ENCODE measurements at places on chromosomes 6 and 20.
A peak's percentile ranks its signal among the peaks of the same experiment; 100 is the strongest.

DNA sequence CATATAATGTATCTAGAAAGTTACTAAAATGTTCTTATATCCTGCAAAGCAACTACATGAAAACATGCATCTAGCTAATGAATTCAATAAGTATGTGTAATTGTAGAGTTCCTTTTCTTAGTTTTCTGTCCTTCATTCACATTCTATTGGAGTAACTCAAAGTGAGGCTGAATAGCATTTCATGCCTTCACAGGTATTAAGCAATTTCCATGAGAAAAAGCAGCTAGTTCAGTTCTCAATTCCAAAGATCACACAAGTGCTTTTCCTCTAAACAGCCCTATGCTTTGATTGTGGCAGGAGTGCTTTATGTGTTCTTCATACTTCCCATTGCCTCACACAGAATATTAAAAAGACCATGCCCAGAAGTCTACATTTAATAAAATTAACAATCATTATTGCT lies 274.9 kb downstream of the RFPL4B start:
- no peak for DNase-seq

GRCh38 chr6:43544461-43544860 lies 27.6 kb downstream of the POLR1C start:
- DNase-seq, result no peak

- no peak for DNase-seq
Measured at GRCh38 chr20:47150403-47151152, 205.9 kb downstream of the ZMYND8 start.

DNA sequence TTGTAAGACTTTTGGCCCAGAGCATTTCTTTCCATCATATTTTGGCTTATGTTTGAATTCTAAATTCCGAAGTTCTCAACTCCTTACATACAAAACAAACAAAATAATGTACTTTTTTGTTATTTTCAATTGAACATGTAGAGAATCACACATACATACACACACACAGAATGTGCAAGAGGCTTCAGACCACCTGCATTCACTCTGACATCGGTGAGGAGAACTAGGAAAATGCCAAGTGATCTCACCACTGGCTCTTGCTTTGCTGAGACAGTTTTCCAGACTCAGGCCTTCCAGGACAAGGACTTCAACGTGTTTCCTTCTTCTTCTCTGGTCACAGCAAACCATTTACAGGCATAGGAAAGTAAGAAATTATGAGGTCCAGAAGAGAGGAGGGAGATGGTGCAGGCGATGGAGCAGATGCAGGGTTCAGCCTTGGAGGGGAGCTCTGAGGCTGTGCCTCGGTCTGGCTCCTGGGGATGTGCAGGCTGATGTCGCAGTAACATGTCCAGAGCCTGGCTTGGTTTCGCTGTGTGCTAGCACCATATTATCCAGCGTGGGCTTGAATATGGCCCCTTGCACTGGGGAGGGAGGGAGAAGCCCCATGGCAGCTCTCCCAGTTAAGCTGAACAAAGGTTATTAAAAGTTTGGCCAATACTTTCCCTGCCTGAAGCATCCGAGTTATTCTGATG lies 93.4 kb downstream of the DACT2 start:
- no peak for DNase-seq

DNA sequence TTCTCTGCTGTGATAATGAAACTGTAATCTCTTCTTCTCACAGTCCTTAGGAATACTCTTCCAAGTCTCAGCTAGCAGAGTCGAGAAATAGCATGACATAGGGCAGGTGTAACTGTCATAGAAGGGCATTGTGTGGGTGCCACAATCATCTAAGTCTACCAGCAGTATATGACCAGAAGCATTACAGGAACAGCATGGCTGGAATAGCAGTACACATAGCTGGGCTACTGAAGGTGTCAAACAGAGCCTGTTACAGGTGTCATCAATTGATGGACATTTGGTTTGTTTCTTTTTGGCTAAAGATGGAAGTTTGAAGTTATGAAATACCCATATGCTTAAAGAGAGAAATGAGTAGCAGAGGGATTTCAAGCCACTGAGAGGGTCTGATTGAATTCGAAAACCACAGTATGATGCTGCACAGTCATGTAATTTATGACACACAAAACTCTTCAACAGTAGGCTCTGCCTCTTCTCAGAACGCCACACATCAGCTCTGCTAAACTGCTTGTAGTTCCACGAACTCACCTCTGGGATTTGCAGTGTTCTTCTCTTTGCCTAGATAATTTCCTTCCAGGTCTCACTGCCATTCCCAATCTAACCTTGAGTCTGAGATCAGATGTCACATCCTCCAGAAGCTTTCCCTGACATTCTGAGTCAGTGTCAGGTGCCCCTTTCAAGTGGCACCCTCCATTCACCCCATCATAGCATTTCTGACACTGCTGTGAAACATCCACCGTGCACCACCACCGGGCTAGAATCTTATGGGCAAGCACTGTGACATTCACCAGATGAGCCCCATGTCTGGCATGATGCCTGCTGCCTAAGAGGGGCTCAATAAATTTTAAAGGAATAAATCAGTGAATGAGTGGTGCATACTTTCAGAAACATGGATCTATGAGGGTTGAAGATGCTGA lies 151.0 kb downstream of the ADAT2 start:
- no peak for DNase-seq

GRCh38 chr6:85482206-85482904 lies 32.5 kb downstream of the NT5E start:
- DNase-seq, result no peak

DNA sequence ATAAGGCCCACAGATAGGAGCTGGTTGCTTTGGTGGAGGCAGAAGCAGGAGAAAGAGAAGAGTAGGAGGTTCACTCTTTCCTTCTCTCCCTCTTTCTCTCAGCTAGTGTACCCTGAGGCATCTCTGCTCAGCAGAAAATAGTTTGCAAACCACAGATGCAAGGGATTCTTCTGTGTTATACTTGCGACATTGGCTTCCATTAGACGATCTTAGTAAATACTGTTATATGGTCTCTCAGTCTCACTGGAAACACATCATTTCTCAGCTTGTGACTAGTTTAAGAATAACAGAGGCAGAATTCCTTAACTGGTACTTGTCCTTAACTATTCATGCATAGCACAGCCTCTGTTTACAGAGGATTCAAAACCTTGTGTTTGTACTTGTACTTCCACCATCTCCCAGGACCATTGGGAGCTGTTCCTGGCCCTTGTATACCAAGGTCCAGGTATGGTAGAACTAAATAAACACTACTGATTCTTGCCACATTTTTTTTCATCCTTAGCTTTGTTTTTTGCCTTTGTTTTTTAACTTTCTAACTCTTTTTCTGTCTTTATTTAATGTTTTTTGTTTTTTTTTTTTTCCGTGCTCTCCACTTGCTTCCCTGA lies 218.2 kb downstream of the OTOR start:
- no peak for DNase-seq

- DNase-seq, result peak; percentile 23
Measured at GRCh38 chr20:51220293-51220706, 197.4 kb upstream of the KCNG1 start.

DNA sequence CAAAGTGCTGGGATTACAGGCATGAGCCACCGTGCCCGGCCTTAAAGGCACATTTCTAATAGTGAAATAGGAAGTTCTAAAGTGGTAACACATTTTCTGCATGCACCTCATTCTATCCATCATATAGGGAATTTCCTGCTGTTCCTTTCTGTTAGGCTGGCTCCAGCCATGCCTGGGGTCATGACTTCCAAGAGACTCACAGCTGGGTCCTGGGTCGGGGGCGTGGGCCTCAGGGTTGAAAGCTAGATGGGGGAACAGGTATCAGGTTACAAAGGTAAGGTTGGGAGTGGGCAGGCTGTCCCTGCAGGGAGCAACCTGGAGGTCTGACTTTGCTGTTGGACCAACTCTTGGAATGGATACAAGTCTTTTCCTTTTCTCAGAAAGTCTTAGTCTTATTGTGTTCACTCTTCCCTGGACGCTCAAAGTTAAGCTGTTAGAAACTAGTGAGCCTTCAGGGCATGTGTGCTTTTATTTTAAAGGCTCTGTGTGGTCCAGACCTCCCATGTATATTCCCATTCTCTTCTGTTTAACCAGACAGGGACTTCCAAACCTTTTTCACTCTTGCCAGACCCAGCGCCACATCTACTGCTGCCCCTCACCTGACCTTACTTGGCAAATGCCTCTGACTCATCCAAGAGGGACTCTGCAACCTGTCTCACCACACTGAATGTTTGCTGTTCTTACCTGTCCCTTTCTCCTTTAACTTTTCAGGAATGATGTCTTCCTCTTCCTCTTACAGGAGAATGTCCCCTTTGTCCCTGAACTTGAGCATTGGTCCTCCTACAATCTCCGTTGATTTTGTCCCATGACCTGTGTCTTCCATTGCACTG lies 64.4 kb downstream of the TMEM170B start:
- no peak for DNase-seq

- DNase-seq, result no peak
Measured at GRCh38 chr20:53579266-53579580, 14.4 kb downstream of the ZNF217 start.

- no peak for DNase-seq
Measured at GRCh38 chr20:23745247-23745646, 5.5 kb downstream of the CST1 start.

- no peak for DNase-seq
Measured at GRCh38 chr6:134035823-134036296, 16.6 kb downstream of the SLC2A12 start.

GRCh38 chr6:80548532-80548931 lies 442.1 kb downstream of the BCKDHB start:
- no peak for DNase-seq

GRCh38 chr6:16409531-16410441 lies 171.4 kb downstream of the GMPR start:
- no peak for DNase-seq

DNA sequence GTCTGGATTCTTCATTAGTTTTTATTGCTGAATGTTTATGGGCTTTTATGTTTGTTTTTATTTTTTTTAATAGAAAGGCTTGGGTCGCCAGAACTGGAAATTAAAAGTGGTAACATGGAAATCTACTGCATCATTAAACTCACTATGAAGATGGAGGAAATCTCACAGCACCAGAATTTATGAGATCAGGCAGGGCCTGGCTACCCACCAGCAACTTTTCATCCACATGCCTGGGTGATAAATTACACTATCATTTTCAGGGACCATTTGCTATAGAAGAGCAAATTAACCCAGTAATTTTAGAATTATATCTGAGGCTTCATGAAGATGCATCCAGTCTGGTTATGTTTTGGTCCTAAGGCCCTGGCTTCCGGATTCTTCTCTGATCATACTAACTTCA lies 57.8 kb upstream of the PLCB4 start:
- no peak for DNase-seq

DNA sequence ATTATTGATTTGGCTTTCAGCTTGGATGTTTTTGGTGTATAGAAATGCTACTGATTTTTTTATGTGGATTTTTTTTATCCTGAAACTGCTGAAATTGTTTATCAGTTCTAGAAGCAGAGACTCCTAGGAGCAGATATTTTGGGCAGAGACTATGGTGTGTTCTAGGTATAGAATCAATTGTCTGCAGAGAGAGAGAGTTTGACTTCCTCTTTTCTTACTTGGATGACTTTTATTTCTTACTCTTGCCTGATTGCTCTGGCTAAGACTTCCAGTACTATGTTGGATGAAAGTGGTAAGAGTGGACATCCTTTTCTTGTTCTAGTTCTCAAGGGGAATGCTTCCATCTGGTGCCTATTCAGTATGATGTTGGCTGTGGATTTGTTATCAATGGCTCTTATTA lies 370.6 kb downstream of the PHF3 start:
- DNase-seq, result no peak

GRCh38 chr6:39422238-39422637 lies 99.7 kb upstream of the KCNK16 start:
- DNase-seq, result no peak

DNA sequence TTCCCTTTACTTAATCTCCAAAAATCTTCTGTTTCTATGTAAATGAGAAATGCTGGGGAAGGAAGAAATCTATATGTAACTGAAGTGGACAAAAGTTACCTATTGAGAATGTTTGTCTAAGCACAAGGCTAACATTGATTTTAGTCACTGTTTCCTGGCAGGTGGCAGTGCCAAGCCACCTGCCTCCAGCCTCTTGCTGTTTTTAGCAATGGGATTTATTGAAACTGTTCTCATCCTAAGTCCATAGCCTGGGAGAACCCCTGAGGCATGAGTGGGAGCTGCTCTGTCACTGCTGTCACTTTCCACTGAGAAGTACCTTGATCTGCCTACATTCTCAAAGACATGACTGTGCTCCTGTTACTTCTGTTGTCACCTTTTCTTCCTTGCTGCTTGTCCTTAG lies 14.7 kb downstream of the ENPP3 start:
- DNase-seq, result no peak

- no peak for DNase-seq
Measured at GRCh38 chr6:56775498-56776166, 132.9 kb upstream of the DST start.

DNA sequence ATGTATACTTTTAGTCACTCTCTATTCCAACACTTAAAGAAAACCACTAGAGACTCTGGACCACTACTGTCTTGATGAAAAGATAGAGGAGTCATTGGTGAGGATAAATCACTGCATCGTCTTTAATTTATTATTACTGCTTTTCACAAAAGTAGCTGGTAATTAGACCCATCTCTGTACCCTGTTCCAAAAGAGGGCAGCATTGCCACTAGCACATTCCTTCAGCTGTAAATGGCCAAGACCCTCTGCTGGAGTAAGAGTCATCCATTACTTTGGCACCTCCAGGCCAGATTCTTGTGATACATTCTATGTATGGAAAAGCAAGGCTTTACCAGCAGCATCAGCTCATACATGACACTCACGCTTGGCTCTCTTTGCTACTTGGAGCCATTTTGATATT lies 49.5 kb upstream of the PREP start:
- DNase-seq, result no peak

DNA sequence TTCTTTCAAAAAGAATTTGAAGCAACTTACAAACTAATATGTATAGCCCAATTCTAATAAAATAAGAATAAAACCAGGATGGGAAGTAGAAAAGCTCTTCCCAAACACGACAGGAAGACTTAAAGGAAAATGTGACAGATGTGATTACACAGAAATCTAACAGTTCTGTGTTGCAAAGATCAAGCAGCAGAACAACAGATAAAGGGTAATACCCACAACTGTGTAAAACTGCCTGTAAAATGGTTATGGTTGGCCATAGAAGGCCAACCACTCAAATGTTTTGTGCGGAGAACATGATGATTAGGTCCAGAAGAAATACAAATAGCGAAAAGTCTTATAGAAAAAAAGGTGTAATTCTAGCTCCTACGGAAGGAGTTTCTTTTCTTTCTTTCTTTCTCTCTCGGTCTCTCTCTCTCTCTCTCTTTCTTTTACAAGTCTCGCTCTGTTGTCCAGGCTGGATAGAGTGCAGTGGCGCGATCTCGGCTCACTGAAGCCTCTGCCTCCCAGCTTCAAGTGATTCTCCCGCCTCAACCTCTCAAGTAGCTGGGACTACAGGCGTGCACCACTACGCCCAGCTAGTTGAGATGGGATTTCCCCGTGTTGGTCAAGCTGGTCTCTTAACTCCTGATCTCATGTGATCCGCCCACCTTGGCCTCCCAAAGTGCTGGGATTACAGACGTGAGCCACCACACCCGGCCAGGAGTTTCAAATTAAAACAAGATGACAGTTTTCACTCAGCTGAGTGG lies 128.5 kb downstream of the QRSL1 start:
- no peak for DNase-seq

GRCh38 chr20:44186201-44186600 lies 787 bp downstream of the JPH2 start:
- no peak for DNase-seq

GRCh38 chr20:22385602-22386305 lies 198.6 kb downstream of the FOXA2 start:
- no peak for DNase-seq

GRCh38 chr6:15631432-15631831 lies 31.4 kb downstream of the DTNBP1 start:
- no peak for DNase-seq

- DNase-seq, result no peak
Measured at GRCh38 chr6:40358473-40359460, 228.4 kb downstream of the LRFN2 start.

Measured in activated gamma-delta T cell (primary cell).